Uterus (tissue), 4 donors: ENCODE measurements at places on chromosomes 7 and 10. TPM values are rescaled to one million over a fixed set of nuclear protein-coding genes. Genes with fewer than 3 reads are reported as not detected.

The LEP gene
- not detected for total RNA-seq

The CDK13 gene
- total RNA-seq, result 48.5 TPM

The CCL26 gene
- not detected for total RNA-seq

The CPA2 gene
- not detected for total RNA-seq

The CALML3 gene
- total RNA-seq, result not detected

The TRPV5 gene
- not detected for total RNA-seq

The OR2A2 gene
- total RNA-seq, result not detected

The ADIRF gene
- 238 TPM for total RNA-seq

DNA sequence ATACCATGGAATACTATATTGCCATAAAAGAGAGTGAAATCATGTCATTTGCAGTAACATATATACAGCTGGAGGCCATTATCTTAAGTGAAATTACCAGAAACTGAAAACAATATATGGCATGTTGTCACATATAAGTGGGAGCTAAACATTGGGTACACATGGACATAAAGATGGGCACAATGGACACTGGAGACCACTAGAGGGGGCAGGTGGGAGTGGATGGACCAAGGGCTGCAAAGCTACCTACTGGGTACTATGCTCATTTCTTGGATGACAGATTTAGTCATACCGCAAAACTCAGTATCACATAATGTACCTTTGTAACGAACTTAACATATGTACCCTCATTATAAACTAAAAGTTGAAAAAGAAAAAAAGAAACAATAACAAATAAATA, 1167.6 kb downstream of the NXPH1 start:
- no peaks in the 10 kb centered on the region for H3K36me3 ChIP-seq
- no peak for DNase-seq
- H3K4me3 ChIP-seq, result no peak overlapping the region

- no peaks in the 10 kb centered on the region for H3K36me3 ChIP-seq
- H3K27ac ChIP-seq, result no peak overlapping the region
- H3K27me3 ChIP-seq, result no peaks in the 10 kb centered on the region
- H3K4me3 ChIP-seq, result no peak overlapping the region
Measured at GRCh38 chr10:62740885-62741745, 63.4 kb upstream of the ADO start.

- H3K4me3 ChIP-seq, result no peak overlapping the region
- no peak overlapping the region for H3K27ac ChIP-seq
- DNase-seq, result no peak
Measured at GRCh38 chr10:82037076-82037475, 162.1 kb downstream of the NRG3 start.

GRCh38 chr7:76300166-76300731, 2.2 kb upstream of the HSPB1 start:
- H3K4me1 ChIP-seq, result peaks cover 3% of the 10 kb centered on the region
- no peaks in the 10 kb centered on the region for H3K36me3 ChIP-seq
- peak; percentile 70 for DNase-seq
- H3K4me3 ChIP-seq, result no peak overlapping the region

DNA sequence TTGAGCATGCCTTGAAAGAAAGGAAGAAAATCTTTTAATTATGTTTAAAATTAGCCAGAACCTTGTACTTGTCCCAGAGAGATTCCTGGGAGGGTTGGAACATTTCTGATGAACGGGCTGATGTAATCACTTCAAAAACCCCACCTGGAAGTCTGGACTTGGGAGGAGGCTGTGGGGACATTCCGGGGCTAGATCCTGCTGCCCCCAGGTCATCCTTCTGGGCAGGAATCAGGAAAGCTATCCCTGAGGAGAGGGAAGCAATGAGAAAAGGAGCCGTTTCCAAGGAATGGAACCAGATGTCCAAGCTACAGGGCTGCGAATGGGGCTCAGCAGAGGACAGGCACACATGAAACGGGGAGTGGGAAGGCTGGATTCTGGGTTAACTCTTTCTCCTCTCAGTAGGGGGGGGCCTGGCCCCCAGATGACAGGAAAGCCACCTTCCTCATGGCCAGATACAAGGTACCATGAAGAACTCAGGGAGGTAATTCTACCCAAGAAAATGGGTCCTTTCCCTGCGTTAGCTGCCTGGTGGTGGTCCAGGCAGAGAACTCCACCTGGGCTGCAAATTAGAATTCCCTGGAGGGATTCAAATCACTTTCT, 280.1 kb downstream of the TCF7L2 start:
- H3K36me3 ChIP-seq, result no peaks in the 10 kb centered on the region
- DNase-seq, result no peak
- H3K27me3 ChIP-seq, result no peaks in the 10 kb centered on the region
- H3K4me1 ChIP-seq, result no peaks in the 10 kb centered on the region

GRCh38 chr7:65475040-65475726, 101.5 kb downstream of the ZNF92 start:
- H3K27me3 ChIP-seq, result no peaks in the 10 kb centered on the region
- H3K27ac ChIP-seq, result no peak overlapping the region
- no peaks in the 10 kb centered on the region for H3K36me3 ChIP-seq
- H3K4me1 ChIP-seq, result no peaks in the 10 kb centered on the region

DNA sequence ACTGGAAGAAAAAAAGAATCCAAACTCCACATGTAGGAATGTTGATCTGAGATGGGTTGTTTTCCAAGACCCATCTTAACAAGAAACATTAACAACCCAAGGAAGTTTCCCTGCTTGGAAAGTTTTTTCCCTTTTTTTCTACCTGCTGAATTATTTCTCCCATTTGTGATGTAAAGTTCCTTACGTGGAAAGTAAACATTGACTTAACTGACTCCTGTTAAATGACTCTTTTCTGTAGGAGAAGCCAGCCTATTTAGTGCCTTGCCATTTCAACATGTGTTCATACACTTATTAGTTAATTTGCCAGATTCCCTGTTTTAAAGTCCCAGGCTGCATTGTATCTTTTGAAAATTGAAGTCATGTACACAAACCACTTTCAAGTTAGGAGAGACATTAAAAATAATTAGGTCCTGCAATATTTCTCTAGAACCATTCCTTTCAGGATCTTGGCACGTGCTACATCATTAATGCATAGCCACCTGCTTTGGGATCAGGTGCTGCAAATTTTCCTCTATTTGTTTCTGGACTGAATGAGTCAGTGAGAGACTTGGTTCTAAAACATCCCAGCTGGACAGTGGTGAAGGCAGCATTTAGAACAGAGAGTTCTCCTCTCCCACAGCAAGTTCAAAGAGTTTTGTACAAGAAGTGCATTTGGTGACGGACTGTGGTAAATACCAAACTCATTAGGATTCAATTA, 698.5 kb downstream of the SUGCT start:
- no peak overlapping the region for H3K4me3 ChIP-seq
- no peaks in the 10 kb centered on the region for H3K4me1 ChIP-seq
- no peaks in the 10 kb centered on the region for H3K27me3 ChIP-seq
- H3K36me3 ChIP-seq, result no peaks in the 10 kb centered on the region
- no peak overlapping the region for H3K27ac ChIP-seq
